Renal cortical epithelial cell (primary cell): ENCODE measurements at places on chromosomes 16 and 17. TPM values are rescaled to one million over a fixed set of nuclear protein-coding genes. Genes with fewer than 3 reads are reported as not detected.

The ACSM2A gene
- total RNA-seq, result 21.7 TPM in 1 of 2 replicates, not detected in the other

The LHX1 gene
- total RNA-seq, result 1.7 and 14.5 TPM in 2 replicates

The LGALS9 gene
- 2.3 and 6.1 TPM in 2 replicates for total RNA-seq

- DNase-seq, result no peak
These were observed 17.4 kb downstream of the SEZ6 start for GRCh38 chr17:28988475-28988874.

- DNase-seq, result no peak
These were observed 7.6 kb upstream of the KRT39 start for GRCh38 chr17:40974366-40974765.

GRCh38 chr17:39270923-39271322, 45.2 kb upstream of the STAC2 start:
- DNase-seq, result peak; percentile 30

- DNase-seq, result no peak
These were observed 488 bp downstream of the HOXB9 start for GRCh38 chr17:48625495-48626244.

GRCh38 chr17:68385490-68386215, 71.6 kb downstream of the WIPI1 start:
- no peak for DNase-seq

DNA sequence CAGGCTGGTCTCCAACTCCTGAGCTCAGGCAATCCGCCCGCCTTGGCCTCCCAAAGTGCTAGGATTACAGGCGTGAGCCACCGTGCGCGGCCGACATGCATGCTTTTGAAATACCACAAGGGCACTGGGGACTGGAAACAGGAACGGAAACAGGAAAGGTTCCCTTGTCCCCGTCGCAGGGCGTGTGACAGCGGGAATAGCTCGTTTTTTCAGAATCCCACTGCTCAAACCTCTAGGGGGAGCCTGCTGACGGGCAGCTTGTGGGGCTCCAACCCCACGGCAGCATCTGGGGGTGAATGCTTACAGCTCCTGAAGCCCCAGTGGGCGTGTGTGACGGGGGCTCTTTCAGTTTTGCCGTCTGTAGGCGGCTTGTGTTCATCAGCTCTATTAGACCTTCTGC, 18.8 kb upstream of the ASGR2 start:
- no peak for DNase-seq

- DNase-seq, result no peak
These were observed 10.3 kb downstream of the RETREG3 start for GRCh38 chr17:42598905-42599304.

DNA sequence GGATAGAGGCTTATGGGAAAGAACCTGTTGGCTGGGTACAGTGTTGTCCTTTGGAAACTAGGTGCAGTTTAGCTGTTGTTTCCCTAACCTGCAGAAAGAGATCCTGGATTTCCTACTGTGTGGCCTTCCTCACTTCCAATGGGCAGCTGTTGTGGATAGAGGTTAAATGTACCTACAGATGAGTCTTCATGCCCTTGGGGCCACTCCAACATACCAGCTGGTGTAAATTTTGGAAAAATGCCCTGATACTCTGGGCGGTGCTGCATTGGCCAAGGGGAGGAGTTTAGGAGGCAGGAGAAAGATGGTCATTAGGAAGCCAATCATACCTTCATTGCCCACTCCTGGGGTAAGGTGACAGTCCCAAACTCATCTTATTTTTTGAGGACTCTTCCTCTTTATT, 70.2 kb downstream of the SNX11 start:
- DNase-seq, result no peak

- peak; percentile 50 for DNase-seq
These were observed 44.9 kb downstream of the PRSS54 start for GRCh38 chr16:58249780-58250478.

DNA sequence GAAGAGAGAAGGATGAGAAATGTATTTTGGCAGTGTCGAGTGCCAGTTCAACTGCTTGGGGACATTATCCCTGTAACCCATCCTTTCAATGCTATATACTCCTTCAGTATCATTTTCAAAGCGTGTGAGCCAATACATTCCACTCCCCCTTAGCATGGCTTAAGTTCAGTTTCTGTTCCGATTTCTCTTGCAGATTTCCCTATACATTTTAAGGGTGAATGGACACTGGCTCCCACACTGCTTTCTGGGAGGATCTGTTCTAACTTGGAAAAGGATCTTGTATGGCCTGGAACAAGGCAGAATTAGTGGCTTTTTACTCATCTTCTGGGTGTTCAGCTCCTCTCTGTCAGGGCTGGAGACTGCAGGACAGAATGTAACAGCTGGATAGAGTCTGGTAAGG, 333.8 kb downstream of the HAPSTR1 start:
- no peak for DNase-seq

- DNase-seq, result peak; percentile 7
These were observed 82.7 kb upstream of the CDYL2 start for GRCh38 chr16:80887062-80887461.

DNA sequence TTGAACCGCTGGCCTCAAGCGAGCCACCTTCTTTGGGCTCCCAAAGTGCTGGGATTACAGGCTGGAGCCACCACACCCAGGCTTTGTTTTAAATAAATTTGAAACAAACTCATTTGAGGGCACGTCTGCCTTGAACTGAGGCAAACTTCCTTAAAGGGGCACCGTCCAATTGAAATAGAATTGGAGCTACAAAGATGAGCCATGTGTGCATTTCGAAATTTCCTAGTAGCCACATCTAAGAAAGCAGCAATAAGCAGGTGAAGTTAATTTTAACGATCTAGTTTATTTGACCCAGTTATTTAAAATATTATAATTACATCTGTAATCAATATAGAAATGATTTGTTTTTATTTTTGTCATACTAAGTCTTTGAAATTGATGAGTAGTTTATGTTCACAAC, 755 bp upstream of the C16orf89 start:
- DNase-seq, result no peak
